Aorta (tissue), 5 donors: ENCODE measurements at places on chromosomes 7 and 10. TPM values are rescaled to one million over a fixed set of nuclear protein-coding genes. Genes with fewer than 3 reads are reported as not detected.

Gene MXI1
- 72.3 TPM for total RNA-seq

Gene TMEM236
- 1.7 TPM for total RNA-seq

Gene SEMA3D
- total RNA-seq, result 50.7 TPM

Gene SLC26A5
- 0.57 TPM for total RNA-seq

Gene MTPN
- 92.6 TPM for total RNA-seq

Gene MDFIC
- 37.2 TPM for total RNA-seq

Gene MTG1
- total RNA-seq, result 39.3 TPM

Gene ABCC2
- total RNA-seq, result 2.8 TPM

Gene KIAA1549
- total RNA-seq, result 2.8 TPM

Gene SLC39A12
- 0.27 TPM for total RNA-seq

Gene DPYSL4
- 1.4 TPM for total RNA-seq

Gene WDFY4
- total RNA-seq, result 15.0 TPM

Gene SLC16A9
- 3.3 TPM for total RNA-seq

Gene SPDYE5
- not detected for total RNA-seq

Gene INMT
- 131 TPM for total RNA-seq
